Endothelial cell (in vitro differentiated cells): ENCODE measurements at places on chromosomes 4 and X.

DNA sequence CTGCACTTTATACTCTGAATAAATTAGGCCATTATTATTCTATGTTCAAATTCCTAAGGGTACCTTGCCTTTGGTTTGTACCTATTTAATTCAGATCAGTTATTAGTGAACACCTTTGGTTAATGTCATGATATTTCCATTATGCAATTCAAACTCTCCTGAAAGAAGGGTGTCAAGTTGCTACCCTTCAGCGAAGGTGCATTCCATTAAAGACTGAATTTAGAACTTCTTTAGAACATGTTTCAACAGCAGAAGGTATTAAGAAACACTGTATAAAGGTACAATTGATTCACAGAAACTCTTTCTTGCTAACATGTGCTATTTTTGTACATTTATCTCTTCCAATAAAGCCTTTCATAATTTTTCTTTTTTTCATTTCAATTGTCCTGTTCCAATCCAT lies 1545.4 kb upstream of the PCDH10 start:
- DNase-seq = no peak

GRCh38 chr4:102815981-102816380 lies 11.4 kb downstream of the UBE2D3 start:
- DNase-seq = no peak

DNA sequence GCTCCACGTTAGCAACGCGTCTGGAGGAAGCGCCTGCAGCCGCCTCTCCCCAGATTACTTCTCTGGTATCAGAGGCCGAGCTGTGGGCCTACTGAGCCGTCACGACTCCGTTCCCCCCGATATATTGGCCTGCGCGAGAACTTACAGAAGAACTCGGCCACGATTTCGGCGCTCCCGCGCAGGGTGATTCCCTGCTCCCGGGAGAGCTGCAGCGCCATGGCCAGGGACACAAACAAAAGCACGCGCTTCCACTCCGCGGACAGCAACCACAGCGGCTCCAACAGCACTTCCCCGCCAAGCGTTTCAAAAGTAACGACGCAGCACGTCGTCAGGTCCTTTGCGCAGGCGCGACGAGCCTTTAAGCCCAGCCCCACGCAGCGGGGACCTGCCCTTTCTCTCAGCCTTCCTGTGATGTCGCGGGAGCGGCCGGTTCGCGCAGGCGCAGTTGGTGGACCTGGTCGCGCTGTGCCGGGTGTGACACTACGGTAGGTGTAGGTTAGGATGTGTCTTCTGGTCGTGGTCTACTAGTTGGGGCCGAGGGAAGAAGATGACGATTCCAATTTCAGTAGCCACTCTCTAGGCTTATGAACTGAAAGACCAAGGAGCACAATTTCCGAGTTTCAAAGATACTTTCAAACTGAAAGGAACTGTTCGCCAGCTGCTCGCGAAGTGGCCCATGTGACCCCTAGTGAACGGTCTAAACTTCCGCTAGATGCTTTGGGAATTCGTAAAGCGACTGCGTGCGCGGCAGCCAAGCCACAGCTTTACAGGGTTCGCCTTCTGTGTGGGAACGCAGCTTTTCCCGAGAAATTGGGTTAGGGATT lies at the start of gene MAD2L1:
Gene MAD2L1 (minus strand): TSS at position 332 of the 824 bp plus-strand sequence. CDS start 114 bp downstream, at position 218.
- DNase-seq = peak; percentile 99

DNA sequence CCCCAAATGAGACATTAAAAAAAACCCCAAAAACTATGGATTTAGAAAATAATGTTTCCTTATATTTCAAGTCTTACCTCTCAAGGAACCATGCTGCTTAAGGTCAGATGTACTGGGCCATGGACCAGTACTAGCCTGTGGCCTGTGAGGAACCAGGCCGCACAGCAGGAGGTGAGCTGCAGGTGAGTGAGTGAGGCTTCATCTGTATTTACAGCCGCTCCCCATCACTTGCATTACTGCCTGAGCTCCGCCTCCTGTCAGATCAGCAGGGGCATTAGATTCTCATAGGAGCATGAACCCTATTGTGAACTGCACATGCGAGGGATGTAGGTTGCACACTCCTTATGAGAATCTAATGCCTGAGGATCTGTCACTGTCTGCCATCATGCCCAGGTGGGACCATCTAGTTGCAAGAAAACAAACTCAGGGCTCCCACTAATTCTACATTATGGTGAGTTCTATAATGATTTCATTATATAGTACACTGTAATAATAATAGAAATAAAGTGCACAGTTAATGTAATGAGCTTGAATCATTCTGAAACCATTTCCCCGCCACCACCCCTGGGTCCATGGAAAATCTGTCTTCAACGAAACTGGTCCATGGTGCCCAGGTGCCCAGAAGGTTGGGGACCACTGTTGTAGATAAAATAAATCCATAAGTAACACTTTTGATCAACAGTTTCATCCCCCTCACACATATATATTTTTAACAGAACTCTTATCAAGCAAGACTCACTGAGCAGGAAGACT lies 105.3 kb upstream of the CBR4 start:
- no peak for DNase-seq

- no peak for DNase-seq
These were observed 160.4 kb downstream of the GATB start for GRCh38 chr4:151600432-151600831.
